HuH-7.5 (cell line): ENCODE measurements at places on chromosomes 2 and 18.

DNA sequence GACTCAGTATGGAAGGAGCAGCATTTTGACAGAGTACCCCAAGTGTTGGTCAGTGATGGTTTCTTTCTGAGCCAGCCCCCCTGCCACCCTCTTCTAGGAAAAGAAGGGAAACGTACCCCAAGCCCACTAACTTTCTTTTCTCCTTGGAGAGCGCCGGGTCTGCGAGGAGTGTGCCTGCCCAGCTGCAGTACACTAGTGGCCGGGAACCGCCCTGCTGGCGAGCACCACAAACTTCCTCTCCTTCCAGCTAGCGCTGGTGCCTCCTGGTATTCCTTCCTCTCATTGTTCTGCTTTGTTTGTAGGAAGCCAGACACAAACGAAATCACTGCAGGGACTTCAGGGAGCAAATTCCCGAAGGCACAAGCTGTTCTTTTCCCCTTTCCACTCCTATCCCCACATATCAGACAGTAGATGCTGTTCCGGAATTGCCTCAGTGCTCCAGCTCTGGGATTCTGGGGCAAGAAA is 1.8 kb downstream of the CCDC85A start:
- DNase-seq: peak; percentile 25

- DNase-seq: no peak
Observed at GRCh38 chr18:25329783-25330182, 22.2 kb downstream of the ZNF521 start.

- DNase-seq: no peak
Observed at GRCh38 chr18:59929621-59930295, 30.0 kb downstream of the PMAIP1 start.

- no peak for DNase-seq
Observed at GRCh38 chr18:70455731-70456130, 166.9 kb downstream of the SOCS6 start.

DNA sequence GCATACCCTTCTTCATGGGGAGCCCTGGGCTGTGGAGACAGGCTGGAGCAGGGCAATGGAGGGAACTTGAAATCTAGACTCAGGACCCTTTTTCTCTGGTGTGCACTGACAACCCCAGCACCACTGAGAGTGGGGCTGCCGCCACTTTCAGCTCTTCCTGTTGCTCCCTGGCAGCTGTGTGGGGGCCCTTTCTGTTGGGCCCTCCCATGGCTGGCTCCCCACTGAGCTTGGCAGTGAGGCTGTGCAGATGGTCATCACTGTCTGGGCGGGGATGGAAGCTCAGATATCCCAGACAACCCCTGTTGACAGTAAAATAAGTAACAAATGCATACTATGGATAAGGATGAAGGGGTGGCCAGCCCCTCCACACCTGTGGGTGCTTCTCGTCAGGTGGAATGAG is 6.7 kb downstream of the MYO7B start:
- DNase-seq: no peak
